ENCODE measurements at places on chromosomes 7 and 10.

DNA sequence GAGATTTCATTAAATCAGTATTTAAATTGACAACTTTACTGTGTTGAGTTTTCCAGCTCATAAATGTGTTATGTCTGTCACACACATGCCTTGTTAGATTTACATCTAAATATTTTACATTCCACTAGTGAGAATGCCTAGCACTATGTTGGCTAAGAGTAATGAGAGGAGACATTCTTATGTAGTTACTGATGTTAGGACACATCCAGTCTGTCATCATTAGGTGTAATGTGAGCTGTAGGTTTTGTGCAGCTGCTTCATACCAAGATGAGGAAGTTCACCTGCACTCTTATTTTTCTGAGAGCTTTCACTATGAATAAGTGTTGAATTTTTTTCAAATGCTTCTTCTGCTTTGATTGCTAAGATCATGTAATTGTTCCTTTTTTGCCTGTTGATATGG, 218.0 kb upstream of the IGFBP3 start:
- peak; percentile 63 for DNase-seq

GRCh38 chr10:73907841-73908517, 3.0 kb upstream of the PLAU start:
- DNase-seq: peak; percentile 73

GRCh38 chr10:77566236-77566635, 71.4 kb downstream of the KCNMA1 start:
- DNase-seq: peak; percentile 32

- DNase-seq: no peak
These were observed 210.5 kb downstream of the CHCHD3 start for GRCh38 chr7:132871419-132871818.

DNA sequence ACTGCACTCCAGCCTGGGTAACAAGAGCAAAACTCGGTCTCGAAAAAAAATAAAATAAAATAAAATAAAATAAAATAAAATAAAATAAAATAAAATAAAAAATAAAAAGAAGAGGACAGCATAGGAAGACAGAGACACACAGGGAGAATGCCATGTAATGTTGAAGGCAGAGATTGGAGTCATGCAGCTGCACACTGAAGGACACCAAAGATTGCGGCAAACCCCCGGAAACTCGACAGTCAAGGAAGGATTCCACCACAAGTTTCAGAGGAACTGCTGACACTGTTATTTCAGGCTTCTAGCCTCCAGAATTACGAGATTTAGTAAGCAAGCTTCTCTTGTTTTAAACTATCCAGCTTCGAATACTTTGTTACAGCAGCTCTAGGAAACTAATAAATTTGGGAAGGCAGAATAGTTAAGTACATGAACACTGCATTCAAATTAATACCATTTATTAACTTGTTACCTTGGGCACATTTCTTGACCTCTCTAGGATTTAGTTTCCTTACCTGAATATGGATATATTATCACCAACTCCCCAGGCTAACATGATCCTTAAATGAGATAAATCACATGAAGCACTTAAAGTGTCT, 9.5 kb downstream of the CPED1 start:
- no peak for DNase-seq

DNA sequence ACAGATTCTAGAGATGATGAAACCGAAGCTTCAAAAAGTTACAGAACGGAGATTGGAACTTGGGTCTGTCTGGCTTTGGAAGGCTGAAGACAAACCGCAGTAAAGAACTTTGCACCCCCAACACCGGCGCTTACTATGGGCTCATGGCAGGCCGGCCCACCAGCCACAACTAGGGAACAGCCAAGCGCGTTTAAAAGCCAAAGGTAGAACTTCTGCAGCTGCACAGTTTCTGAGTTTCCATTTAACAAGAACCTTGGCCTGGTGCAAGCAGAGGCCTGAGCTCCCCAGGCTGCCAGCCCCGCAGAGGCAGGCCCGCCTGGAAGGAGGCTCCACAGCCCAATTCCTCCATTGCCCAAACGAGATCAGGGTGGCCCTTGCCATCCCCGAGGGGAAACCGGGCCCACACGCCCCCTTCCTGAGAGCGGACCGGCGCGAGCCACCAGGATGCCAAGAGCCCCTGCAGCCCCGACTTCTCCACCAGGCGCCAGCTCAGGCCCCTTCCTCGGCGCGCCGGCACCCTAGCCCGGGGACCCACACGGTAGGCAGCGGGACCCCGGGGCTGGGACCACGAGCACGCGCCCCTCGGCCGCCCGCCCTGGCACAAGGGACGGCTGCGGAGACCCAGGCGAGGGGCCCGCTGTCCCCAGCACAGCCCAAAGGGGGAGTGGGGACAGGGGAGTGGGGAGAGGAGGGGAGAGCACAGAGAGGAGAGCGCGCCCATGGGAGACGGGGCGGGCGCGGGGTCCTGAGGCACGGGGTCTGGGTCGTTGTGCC, 566 bp downstream of the MAD1L1 start:
- peak; percentile 44 for DNase-seq

GRCh38 chr10:71468363-71469094, 71.8 kb downstream of the CDH23 start:
- DNase-seq: no peak

GRCh38 chr7:82690929-82691328, 247.4 kb upstream of the CACNA2D1 start:
- DNase-seq: no peak

GRCh38 chr10:69919250-69919649, 117.5 kb downstream of the COL13A1 start:
- no peak for DNase-seq

DNA sequence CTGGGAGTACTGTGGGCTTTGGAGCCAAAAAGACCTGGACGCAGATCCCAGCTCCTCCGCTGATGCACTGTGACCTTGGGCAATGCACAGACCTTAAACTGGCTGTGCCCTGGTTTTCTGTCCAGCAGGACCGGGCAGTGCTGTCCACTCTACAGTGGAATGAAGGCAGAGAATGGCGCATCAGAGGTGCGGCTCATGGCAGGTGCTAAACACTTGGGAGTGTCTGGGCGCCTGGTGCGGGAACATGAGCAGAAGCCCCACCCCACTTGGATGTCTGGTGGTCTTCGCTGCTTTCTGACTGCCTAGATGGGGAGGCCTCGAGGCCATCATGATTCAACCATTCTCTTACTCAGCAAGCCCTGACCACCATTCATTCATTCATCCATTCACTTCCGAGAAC, 153.7 kb downstream of the GRK5 start:
- DNase-seq: no peak

- DNase-seq: no peak
These were observed 159.8 kb downstream of the DNAJB6 start for GRCh38 chr7:157496416-157497275.

DNA sequence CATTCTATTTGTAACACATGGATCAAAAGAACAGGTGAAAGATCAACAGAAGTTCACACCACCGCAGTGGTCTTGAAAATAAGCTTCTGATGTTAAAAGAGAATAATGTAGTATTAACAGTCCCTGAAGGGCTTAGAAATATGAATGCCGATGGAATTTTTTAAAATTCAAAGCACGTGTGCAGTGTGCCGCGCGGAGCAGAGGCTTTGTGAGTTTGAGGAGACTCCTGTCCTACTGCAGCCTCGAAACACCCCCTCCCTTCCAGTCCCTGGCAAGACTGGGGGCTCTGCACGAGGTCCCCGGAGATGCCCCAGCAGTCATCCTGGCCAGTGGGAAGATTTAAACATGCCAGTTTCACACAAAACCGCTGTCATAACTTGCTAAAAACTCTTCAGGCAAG, 196.6 kb downstream of the DIP2C start:
- DNase-seq: no peak

DNA sequence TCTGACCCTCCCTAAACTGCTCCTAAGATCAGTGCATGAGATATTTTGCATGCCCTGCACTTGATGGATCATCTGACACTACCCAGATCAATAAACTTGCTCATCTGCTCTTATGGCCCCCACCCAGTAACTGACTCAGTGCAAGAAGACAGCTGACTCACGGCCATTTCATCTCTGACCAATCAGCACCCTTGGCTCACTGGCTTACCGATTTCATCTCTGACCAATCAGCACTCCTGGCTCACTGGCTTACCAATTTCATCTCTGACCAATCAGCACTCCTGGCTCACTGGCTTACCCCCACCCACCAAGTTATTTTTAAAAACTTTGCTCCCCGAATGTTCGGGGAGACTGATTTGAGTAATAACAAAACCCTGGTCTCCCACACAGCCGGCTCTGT, 37.2 kb upstream of the OPTN start:
- DNase-seq: no peak

- DNase-seq: peak; percentile 52
These were observed 1.3 kb upstream of the GFRA1 start for GRCh38 chr10:116274064-116274904.

- no peak for DNase-seq
These were observed 61.0 kb upstream of the AOAH start for GRCh38 chr7:36784991-36785940.

GRCh38 chr10:110353244-110354119, 48.8 kb upstream of the SMNDC1 start:
- DNase-seq: peak; percentile 85

- DNase-seq: no peak
These were observed 38.7 kb upstream of the BICC1 start for GRCh38 chr10:58473976-58474375.

DNA sequence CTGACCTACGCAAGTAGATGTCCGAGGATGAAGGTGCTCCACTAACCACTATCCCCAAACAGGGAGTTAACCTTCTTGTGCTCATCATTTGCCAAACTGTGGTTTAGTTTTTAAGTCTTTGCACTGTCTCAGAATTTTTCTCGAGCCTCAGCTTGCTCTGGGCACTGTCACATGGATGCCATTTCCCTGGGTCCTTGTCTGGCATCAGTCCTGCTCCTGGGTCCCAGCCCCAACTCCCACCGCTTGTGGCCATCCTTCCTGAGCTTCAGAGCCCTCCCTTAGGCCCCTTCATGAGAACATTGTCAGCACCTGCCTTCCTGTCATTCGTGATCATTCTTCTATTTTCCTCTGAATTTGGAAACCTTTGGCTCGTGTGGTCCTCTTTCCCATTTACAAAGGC, 33.8 kb downstream of the C10orf71 start:
- DNase-seq: no peak

- DNase-seq: no peak
These were observed 906.7 kb downstream of the DNAJB9 start for GRCh38 chr7:109476409-109476808.

- DNase-seq: peak; percentile 38
These were observed 154.7 kb downstream of the RNLS start for GRCh38 chr10:88428442-88428841.

- DNase-seq: no peak
These were observed 1190.4 kb downstream of the GATA3 start for GRCh38 chr10:9244864-9245263.

- no peak for DNase-seq
These were observed 101.5 kb upstream of the NPVF start for GRCh38 chr7:25329815-25330214.

- peak; percentile 78 for DNase-seq
These were observed 7.7 kb downstream of the PRTFDC1 start for GRCh38 chr10:24944512-24945255.

- DNase-seq: no peak
These were observed 66.8 kb downstream of the RSU1 start for GRCh38 chr10:16750461-16750860.

- DNase-seq: no peak
These were observed 6.5 kb downstream of the PPIF start for GRCh38 chr10:79353726-79354125.

DNA sequence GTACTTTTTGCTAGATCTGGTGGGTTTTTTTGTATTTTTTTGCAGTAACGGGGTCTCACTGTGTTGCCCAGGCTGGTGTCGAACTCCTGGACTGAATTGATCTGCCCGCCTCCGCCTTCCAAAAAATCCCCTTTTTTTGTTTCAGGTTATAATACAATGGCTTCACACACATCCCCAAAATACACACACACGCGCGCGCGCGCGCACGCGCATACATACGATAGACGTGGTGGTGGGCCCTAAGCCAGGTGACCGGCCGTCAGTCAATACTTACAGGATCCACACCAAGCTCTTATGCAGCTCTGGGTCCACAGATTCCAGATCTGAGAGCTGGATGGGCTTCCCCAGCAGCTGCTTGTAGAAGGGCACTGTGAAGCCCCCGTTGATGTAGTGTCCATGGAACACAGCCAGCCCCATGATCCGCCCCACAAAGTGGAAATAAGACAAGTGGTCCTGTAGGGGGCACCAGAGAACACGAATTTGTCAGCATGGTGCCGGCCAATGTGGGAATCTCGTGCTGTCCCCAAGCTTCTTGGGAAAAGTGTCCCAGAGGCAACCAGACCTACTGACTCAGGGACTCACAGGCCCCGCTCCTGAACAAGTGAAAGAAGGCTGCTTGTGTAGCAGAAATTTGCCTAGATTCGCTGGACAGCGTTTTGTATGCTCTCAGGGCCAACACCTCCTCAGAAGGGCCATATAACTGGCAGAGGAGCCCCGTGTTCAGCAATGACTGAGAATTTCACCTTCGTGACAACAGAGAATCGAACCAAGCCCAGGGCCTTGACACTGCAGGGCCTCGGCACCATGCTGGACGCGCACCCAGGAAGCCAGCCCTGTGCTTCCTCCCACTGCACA, 103.6 kb downstream of the SMURF1 start:
- DNase-seq: peak; percentile 89

DNA sequence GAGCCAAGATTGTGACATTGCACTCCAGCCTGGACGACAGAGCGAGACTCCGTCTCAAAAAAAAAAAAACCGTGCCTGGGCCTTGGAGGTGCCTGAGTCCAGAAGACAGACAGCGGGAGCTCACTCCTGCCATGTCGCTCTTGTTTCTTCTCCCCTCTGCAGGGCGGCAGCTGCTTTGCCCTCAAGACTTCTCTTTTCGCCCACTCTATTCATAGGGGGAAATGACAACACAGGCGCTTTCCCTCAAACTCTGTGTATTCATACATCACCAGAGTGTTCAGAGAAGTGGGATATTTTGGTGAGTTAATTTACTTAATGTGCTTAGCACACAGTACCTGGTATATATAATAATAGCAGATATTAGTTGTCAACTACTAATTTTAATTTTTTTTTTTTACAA, 44.5 kb downstream of the FOXK1 start:
- no peak for DNase-seq

GRCh38 chr10:109698086-109698485, 225.2 kb downstream of the XPNPEP1 start:
- DNase-seq: no peak

DNA sequence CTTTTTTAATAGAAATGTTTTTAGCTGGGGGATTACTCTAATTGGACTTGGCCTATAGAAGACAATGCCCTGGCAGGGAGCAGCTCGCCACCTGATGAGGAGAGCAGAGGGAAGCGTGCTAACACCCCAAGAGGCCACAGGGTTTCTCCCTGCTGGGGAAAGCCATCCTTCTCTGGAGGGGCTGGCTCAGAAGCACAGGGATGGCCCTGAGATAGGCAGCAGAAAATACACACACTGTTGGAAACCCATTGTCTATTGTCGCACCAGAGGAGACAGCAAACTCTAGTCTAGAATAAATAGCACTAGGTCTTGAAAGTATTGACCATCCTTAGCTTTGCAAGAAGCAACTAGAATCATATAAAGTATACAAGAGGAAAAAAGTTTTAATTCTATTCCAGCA, 5.4 kb downstream of the COBL start:
- no peak for DNase-seq

DNA sequence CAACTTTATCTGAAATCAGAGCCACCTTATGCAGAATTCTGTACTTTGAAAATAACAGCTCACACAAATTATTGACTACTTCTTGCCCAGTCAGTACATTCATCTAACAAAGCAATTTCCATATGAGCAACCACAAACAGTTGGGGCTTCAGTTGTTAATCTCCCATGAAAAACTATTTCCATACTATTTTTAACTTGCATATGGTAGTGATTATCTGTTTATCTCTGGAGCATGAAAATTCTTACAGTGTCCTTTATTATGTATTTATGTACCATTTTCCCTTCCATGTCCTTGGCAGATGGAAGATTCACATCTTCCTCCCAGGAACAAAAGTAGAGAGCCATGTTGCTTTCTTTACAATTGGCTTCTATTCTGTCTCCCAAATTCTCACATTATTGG, 285.7 kb downstream of the CRPPA start:
- no peak for DNase-seq
